Effector memory CD4-positive, alpha-beta T cell (primary cell): ENCODE measurements at places on chromosomes 5 and 9.

GRCh38 chr5:145633474-145633873 is 201.7 kb downstream of the PRELID2 start:
- DNase-seq: no peak

DNA sequence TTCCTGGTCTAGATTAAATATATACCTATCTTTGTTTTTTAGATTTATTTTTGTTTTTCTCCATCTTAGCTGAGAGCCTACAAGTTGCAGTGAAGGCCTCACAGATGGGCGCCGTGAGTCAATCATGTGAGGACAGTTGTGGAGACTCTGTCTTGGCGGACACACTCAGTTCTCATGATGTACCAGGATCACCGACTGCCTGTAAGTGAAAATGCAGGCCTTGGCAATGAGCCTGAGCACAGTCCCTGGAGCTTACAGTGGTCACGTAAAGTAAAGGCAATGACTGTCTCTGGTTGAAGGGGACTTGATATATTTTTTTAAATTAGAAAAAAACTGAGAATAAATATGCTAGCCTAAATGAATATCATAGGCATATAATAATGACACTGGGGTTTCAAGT is 271.9 kb downstream of the ARHGEF28 start:
- no peak for DNase-seq

GRCh38 chr9:135340726-135341475 is 138.7 kb upstream of the PPP1R26 start:
- no peak for DNase-seq

DNA sequence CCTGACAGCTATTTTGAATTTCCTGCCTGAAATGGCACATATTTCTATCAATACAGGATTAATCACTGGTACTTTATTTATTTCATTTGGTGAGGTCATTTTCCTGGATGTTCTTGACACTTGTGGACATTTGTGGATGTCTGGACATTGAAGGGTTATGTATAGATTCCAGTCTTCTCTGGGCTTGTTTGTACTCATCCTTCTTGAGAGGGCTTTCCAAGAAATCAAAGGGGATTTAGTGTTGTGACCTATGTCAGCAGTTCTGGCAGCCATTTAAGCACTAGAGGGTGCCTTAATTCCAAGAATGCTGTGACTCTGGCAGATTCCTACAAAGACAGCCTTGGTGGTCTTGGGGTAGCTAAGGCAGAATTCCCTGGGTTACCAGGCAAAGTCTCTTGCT is 259.7 kb downstream of the CSNK1G3 start:
- no peak for DNase-seq

- no peak for DNase-seq
Observed at GRCh38 chr5:172319708-172320441, 36.3 kb upstream of the UBTD2 start.

GRCh38 chr9:121906074-121906870 is 186.8 kb downstream of the TTLL11 start:
- no peak for DNase-seq

DNA sequence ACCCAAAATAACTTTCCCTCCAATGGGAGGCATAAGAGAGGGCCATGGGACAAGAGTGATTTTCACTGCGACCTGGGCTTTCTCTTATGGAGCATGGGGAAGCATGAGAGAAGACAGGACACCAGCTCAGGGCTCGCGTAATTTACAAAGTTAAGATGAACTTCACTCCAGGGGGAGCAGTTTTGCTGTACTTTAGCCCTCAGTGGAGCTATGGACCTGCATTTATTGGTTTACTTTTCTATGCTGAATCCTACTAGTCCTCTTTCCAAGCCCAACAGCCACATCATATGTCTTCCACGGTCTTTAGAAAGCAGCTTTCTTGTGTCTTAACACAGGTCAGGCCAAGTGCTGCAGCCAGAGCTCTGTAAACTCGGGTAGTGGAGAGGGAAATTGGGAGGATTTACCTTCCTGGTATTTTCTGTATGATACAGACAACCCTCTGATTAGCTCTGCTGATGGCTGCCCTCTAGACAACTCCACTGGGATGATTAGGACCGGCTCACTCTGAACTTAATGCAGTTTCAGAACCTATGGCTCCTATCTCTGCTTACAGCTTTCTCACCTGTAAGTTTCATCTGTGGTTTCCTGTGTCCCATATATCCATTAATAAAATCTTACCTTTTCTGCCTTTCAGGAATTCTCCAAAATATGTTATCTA is 581.0 kb upstream of the RORB start:
- no peak for DNase-seq

DNA sequence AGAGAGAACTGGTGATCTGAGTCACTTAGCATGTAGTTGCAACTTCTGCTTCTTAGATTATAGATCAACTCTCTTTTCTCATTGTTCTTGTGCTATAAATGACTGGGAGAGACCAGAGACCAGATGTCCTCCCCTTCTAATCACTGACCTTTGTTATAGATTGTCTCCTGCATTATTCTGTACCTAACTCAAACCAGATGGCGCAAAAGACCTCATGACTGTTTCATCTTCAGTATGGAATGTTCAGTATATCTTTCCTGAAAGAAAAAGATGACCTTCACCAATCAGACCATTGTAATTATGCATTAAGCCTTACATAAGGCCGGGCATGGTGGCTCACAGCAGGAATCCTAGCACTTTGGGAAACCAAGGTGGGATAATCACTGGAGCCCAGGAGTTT is 30.5 kb upstream of the ADAM19 start:
- no peak for DNase-seq

- no peak for DNase-seq
Observed at GRCh38 chr5:141492168-141492885, 3.4 kb downstream of the PCDHGC5 start.

DNA sequence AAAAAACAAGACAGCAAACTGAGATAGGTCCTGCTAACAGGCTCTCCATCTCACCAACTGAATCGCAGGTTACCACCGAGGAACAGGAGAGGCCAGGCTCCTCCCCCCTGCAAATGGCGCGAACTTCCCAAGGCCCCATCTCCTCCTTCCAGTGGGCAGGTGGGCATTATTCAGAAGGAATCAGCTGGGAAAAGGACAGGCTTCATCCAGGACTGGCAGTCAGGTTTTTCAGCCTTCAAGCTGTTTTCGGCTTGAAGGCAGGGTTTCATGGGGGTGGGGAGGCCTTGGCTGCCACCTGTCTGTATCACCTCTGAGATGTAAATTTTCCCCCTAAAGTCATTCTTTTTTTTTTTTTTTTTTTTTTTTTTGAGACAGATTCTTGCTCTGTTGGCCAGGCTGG is 79.4 kb downstream of the SFXN1 start:
- DNase-seq: no peak

DNA sequence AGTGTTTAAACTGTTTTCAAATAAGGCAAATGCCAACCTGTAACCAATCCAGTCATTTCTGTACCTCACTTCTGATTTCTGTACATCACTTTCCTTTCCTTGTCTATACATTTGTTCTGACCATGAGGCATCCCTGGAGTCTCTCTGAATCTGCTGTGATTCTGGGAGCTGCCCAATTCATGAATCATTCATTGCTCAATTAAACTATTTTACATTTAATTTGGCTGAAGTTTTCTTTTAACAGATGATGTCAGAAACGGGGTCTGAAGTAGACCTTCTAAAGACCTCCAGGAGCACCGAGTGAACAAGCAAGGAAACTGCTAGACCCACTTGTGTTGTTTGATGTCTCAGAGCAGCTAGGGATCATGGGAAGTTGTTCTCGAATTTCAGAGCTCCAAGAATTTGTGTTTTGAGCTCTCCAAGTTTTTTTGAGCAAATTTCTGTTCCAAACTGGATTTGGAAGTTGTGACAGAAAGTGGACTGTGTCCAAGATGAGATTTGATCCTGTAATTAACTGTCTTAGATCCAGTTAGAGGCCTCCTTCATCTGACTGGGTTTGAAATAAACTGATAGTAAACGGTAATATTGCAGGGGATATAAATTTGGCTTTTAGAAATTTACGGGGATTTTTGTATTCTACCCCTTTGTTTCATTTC is 490.8 kb upstream of the ST8SIA4 start:
- DNase-seq: no peak

DNA sequence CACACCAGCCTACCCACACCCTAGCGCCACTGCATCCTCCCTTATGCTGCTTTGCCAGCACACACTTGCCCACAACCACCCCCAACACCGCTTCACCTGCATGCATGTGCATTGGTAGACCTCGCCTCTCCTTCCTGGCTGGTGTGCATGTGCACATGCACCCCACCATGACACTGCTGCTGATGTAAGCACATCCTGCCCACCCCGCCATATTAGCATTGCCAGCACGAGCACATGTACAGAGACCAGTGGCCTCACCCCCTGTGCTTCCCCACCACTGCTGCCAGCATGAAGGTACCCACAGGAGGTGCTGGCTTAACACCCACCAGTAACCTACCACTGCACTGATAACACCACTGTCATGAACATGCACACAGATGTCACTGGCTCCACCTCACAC is 218.2 kb downstream of the SLCO4C1 start:
- no peak for DNase-seq

DNA sequence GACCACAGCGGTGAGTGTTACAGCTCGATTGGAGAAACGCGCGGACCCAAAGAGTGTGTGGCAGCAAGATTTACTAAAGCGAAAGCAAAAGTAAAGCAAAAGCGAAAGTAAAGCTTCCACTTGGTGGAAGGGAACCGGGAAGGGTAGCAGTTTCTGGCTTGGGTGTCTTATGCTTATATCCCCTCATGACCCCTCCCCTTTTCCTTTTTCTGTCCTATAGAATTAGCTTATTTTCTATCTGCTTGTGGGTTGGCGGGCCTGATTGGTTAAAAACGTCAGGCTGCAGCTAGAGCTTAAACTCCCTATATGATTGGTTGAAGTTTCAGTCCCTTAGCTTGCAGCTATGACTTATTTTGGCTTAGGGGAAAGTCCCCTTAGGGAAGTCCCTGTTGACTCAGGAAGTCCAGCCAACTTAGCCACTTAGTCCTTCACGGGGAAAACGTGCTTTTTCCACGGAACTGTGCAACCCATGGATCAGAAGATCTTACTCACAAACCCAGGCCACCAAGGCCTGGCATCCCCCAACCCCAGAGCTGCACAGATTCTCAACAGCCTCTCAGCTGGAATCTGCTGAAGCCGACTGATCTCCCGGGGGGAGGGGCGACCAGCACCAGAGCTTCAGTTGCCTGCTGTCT is 114.2 kb upstream of the ADAMTS16 start:
- DNase-seq: no peak

DNA sequence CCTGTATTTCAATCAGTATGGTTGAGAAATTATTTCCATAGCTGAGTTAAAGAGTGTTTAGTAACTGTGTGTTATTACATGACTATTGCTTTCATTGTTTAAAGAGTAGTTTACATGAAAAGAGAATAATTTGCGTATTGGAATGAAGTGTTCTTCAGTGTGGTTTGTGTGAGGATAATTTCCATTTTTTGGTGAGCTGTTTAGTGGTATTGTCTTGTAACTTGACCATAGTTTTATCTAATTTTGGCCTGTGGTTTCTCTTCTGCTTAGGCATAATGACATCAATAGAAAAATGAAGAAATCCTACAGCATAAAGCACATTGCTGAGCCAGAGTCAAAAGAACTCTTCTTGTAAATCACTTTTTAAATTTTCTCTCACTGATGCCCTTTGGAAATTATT is 151.2 kb downstream of the SNCAIP start:
- DNase-seq: no peak

GRCh38 chr9:3756071-3756470 is 230.3 kb upstream of the RFX3 start:
- no peak for DNase-seq

DNA sequence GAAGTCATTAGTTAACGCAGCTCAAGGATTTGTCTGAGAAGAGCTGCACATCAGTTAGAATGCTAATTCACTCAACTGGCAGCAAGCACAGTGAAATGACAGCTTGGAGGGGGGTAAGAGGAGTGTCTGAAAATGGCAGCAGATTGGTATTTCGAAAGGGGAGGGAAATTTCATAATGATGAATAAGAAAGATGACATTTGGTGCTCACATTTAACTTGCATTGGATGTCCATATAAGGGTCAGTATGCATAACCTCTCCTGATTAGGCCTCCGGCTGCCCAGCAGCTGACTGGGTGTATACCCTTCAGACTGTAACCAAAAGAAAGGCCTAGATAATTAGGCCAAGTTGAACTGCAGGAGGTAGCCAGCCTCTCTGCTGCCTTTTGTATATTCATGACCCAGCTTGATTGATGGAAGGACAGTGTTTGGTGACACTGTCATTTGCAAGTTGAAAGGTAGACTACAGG is 131.0 kb downstream of the PBX3 start:
- DNase-seq: no peak

- no peak for DNase-seq
Observed at GRCh38 chr5:66327008-66327407, 182.9 kb downstream of the SREK1 start.

DNA sequence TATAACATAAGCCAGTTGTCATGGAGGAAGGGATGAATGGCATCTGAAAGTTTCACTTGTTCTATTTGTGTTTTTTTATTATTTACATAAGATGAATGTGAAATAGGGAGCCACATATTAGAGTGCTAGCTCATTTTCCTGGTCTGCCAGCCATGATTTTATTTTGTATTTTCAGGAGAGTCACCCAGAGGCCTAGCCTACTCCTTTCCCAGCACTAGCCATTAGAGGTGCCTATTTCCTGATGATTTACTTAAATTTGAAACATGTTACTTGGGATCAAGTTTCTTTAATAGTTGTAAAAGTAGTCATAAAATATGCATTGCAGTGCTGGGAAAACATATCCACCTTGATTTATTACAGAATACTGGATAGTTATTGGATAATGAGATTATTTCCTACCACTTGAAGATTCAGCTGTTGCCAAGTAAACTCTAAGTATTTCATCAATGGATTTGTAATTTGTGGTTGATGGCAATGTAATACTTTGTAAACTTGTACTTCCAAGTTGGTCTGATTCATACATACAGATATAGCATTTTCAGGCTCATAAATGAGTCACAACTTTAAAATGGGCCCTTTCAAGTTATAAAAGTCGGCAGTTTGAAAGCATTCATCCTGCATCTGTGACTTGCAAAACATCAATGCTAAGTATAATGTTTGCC is 50.8 kb downstream of the KCNN2 start:
- DNase-seq: no peak

DNA sequence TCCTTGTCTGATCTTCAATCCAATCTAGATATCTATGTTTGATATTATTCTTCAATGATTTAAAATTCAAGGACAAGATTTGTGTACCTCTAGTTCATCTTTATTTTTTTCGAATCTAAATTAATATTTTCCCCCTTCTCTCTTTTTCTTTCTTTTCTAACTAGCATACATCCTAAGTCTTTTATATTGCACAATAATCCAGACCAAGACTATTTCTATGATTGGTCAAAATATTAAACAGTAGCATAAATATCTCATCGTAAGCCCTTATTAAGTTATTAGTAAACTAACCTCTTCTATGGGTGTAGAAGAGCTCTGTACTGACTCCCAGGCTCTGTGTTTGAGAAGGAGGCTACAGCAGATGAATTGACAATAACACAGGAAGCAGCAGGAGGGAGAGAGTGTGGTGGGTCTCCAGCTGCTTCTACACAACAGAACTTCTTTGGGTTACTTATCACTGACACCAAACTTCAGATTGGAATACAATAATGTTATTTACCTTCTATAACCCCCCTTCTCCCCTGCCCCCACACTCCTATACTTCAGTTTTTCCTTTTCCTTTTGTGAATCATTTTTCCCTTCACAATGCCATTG is 11.9 kb upstream of the PLCXD3 start:
- no peak for DNase-seq
